ENCODE measurements at places on chromosomes 5 and 9.

DNA sequence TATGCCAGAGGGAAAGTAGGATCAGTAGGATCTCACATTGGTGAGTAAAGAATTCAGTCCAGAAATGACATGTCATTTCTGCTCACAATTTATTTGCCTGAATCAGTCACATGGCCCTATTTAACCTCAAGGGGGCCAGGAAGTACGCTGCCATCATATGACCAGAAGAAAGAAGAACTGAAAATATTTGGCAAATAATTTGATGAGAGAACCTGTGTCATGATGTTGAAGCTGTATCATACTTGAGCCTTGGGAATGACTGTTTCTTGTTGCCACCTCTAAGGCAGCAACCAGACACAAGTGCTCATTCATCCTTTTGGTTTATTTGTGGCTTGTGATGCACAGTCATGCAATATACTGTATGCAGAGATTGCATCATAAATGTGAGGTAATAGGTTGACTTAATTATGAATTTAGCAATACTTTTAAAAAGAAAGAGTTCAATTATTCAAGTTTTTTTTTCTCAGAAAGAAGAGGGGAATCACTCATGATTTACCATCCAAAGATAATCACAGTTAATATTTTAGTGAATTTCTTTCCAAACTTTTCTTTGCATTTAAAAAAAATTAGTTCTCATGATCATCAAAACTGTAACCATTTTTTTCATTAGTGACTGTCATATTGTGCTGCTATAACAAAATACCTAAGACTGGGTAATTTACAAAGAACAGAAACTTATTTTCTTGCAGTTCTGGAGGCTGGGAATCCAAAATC is 8.2 kb upstream of the ZFYVE16 start:
- DNase-seq: peak; percentile 17

- no peak for DNase-seq
Measured at GRCh38 chr5:171757853-171758535, 27.6 kb upstream of the SMIM23 start.

- no peak for DNase-seq
Measured at GRCh38 chr5:456351-457194, 13.6 kb downstream of the EXOC3 start.

DNA sequence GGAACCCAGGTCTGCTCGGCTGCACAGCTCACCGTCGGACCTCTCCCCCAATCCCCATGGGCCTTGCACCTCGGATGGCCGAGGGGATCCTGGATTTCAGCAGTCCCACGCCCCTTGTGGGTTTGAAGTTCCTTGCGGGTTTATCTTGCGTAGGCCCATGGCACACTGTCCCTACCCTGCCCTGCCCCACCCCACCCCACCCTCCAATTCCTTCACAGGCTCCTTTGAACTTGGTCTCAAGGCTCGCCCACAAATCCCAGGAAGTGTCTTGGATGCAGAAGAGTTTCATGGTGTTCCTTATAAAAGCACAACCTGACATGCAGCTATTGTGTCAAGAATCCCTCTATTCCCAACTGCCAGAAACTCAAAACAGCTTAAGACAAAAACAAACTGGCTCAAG is 11.2 kb upstream of the SMIM23 start:
- no peak for DNase-seq

DNA sequence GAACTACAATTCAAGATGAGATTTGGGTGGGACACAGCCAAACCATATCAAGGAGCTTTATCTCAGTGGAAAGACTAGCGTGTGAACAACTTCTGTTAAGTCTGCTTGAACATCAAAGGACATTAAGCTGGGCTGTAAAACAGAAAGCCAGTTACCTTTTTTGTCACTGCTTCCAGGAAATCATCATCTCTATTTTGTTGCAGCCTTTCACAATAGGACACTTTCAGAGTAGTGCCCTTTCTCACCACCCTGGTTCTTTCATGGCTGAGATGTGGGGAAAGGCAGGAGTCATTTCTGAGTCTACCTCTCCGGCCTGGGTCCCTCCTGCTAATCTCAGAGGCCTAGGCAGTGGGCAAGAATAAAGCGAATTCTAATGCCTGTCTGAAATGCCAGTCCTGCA is 96.2 kb upstream of the PPP1R2B start:
- no peak for DNase-seq

DNA sequence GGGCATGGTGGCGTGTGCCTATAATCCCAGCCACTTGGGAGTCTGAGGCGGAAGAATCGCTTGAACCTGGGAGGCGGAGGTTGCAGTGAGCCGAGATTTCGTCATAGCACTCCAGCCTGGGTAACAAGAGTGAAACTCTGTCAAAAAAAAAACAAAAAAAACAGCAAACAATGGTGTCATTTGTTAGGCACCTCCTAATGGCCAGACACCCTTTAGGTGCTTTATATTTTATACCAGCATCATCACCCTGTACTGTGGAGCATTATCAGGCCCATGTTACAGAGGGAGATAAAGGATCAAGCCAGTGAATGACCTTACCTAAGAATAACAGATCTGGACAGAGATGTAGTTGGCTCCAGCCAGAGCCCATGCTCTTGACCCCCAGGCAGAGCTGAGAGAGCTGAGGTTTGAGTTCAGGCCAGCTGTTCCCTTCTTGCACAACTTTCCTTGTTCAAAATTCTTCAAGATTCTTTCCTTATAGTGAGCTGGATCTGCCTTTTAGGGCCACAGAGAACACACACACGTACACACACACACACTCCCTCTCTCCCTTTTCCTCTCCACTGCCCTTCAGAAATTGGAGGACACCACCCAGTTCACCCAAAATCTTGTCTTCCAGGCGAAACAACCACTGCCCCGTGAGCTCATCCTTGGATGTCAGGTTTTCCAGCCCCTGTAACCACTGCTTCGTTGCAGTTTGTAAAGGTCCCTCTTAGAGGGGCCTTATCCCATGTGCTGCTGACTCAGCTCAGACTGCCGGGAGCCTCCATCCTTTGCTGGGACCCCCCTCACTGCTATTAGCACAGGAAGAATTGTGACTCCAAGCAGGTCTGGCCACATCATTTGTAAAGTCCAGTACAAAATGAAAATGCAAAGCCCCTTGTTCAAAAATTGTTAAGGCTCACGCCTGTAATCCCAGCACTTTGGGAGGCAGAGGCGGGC is 10.4 kb upstream of the PTGES start:
- DNase-seq: no peak

- no peak for DNase-seq
Measured at GRCh38 chr5:79423296-79423695, 90.6 kb downstream of the HOMER1 start.

GRCh38 chr5:157719245-157719644 is 12.0 kb upstream of the THG1L start:
- no peak for DNase-seq

DNA sequence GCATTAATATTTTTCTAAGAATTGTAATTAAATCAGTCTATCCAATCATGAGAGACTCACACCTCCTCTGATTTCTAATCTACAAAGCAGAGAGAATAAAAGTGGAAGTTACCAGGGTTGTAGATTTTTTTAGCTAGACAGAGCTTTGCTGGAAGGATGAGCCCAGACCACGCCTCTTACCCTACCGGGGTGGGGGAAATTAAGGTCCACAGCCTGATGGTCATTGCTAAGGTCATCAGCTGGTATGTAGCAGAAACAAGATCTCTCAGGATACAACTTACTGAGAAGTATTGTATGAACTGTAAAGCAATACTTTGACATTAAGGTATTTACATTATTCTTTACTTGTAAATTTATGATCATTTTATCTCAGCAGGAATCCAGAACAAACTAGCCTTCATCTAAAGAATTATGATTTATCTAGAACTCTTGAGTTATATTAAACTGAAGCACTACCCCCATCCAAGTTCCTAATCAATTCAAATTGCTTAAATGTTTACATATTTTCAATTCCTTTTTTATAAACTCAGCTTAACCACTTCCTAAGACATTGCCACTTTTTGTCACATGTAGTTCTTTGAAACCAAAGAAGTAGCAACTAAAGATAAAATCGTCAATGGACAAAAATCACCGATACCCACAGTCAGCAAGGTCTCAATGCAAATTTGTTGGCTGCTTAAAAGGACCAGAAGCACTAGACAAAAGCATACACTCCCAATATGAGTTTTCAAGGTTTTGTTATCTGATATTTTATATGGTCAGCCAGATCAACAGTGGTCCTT is 225.8 kb upstream of the DAPK1 start:
- no peak for DNase-seq

GRCh38 chr5:175478008-175478383 is 364 bp upstream of the SFXN1 start:
- no peak for DNase-seq

GRCh38 chr9:13023498-13023897 is 248.7 kb downstream of the LURAP1L start:
- DNase-seq: no peak

- no peak for DNase-seq
Measured at GRCh38 chr5:10660720-10661387, 97.0 kb downstream of the ANKRD33B start.
